ENCODE measurements at places on chromosomes 12 and 14.

DNA sequence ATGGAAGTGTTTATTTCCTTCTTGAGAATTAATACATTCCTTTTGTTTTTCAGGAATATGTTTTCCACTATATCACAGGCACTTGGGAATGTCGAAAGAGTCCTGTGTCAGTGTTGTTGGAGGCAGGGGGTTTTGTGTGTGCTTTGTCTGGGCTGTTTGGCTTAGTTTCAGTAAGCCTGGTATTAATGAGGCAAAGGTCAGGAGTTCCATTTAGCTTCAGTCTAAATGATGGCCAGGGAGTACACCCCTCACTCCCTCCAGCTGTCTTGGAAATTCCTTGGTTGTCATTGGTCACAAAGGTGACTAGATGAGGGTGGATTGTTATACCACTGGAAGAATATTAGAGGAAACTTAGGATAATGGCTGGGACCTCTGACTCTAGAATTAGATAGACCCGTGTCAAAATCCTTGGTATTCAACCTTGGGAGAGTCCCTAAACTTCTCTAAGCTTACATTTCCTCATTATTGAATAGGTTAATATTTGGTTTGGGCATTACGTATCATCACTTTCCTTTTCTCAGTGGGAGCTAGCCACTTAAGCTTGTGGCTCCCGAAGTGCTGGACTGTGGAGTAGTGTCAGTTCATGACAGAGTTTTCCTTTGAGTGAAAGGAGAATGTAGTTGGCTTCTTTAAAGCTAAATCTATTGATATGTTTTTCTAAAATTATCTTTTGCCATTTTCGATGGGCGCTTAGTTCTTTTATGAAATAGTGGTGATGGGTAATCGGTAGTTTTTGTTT lies 5.2 kb downstream of the FRS2 start:
- DNase-seq: no peak

DNA sequence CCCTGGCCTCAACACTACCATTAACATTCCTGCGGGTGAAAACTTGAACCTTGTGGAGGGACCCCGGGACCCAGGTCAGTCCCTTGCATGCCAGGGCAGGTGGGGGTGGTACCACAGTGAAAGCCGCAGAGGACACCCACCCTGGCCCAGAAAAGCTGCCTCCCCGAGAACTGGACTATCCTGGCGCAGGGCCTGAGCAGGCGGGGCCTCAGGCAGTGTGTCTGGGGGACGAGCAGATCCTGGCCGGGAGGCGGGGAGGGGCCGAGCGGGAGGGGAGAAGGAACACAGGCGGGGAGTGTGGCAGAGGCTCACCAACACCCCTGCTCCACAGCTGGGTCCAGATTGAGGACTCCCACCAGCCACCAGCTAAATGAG lies 10.0 kb downstream of the AHNAK2 start:
- DNase-seq: no peak

DNA sequence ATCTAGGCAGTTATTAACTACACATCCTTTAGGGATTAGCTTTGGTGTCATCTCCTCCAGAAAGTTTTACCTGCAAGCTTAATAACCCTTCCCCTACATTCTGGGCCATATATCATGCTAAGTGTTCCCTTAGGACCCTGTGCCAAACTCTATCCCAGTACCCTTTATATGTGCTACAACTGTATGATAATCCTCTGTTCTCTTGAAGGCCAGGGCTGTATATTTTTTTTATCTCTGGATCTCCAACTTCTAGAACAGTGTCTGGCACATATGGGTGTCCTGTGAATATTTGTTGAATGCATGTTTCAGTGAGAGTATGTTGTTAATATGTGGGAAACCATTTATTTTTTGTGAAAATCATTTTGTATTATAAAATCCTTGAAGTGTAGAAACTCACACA lies 106.7 kb downstream of the PPM1A start:
- DNase-seq: no peak

DNA sequence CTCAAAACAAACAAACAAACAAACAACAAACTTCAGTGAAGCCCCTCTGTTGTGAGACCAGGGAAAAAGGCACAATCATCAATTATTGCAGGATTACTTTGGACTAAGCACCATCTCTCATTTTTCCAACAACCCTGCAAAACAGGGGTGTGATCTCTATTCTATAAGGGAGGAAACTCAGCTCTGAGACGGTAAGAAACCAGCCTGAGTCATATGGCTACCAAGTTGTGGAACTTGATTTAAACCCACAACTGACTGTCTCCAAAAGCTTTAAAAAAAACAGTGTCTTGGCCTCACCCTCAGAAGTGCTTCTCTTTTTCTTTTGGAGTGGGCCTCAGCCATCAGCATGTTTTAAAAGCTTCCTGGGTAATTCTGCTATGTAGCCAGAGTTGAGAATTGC lies 49.8 kb downstream of the RIN3 start:
- no peak for DNase-seq

- DNase-seq: no peak
These were observed 41.3 kb downstream of the EVL start for GRCh38 chr14:100106250-100107112.

DNA sequence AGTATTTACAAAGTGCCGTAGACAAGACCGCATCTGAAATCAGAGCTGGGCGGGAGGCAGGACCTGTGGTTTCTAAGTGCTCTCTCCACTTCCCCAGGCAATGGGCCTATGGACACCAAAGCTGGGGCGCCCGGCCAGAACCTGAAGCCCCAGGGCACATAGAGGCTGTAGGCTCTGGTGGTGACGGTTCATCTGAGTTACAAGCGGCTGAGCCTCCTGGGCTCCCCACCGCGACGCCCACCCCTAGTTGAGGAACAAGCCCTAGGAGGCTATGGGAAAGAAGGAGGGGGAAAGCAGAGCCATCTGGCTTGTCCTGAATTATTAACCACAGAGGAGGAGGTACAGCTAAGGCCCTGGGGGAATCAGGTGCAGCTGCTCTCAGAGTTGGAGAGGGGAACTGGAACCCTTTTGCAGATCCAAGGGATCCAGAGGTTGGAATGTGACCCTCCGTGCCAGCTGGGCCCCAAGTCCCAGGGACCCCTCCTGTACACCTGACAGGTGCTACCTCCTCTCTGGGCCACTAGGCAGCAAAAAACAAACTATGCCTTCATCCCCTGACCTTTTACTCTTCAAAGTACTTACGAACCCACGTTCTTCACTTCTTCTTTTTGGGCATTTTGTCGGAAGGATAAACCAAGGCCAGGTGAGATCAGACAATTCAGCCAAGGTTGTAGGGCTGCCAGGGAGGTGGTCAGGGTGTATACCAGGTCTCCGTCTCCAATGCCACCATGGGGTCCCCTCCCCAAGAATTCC lies 77.2 kb downstream of the ARL6IP4 start:
- no peak for DNase-seq

DNA sequence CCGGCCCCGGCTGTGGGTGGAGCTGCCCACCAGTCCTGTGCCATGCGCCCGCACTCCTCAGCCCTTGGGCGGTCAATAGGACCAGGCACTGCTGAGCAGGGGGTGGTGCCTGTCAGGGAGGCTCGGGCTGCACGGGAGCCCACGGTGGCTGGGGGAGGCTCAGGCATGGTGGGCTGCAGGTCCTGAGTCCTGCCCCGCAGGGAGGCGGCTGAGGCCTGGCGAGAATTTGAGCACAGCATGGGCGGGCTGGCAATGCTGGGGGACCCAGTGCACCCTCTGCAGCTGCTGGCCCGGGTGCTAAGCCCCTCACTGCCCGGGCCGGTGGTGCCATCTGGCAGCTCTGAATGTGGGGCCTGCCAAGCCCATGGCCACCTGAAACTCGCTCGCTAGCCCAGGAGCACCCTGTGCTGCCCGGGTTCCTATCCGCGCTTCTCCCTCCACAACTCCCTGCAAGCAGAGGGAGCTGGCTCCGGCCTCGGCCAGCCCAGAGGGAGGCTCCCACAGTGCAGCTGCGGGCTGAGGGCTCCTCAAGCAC lies 1371.1 kb downstream of the FSCB start:
- DNase-seq: no peak

GRCh38 chr12:54932691-54933090 lies 51.9 kb downstream of the TESPA1 start:
- no peak for DNase-seq

GRCh38 chr14:70006699-70007098 lies 127.5 kb downstream of the SMOC1 start:
- no peak for DNase-seq
